ENCODE measurements at places on chromosomes 1 and 21.

GRCh38 chr1:203095061-203095690 is 9.4 kb upstream of the MYOG start:
- DNase-seq = no peak

DNA sequence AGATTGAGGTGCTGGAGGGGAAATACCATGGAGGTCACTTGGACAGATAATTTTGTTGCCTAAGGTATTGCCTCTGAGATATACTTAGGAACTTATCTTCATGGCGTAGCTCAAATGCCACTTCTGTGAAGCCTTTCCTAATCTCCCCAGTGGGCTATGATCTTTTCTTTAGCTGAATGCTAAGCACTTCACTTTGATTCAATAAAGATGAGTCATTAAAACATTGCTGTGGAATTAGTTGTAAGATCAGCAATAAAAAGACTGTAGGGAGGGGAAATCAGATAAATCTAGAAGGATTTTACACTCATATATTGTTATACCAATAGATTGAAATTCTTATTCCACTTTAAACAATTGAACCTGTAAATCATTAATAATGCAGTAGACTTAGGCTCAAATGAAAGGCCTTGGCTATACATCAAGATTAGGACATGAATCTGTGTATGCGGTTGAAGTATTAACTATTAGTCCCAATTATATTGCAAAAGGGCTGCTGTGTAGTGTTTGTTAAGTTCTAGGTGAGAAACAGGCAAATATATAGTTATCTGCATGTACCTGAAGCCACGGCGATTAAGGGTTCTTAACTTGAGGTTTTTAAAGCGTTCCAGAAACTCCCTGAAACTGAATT is 19.2 kb upstream of the MAGOH start:
- DNase-seq = no peak

- DNase-seq = no peak
These were observed 208.8 kb downstream of the KIF26B start for GRCh38 chr1:245363461-245364200.

GRCh38 chr1:41325801-41326200 is 35.4 kb upstream of the FOXO6 start:
- DNase-seq = no peak

GRCh38 chr1:167594822-167595221 is 35.2 kb upstream of the RCSD1 start:
- no peak for DNase-seq
